Esophagus squamous epithelium (tissue), 5 donors: ENCODE measurements at places on chromosomes 16 and 17.

- no peak for DNase-seq
Observed at GRCh38 chr16:8614435-8615029, 7.0 kb upstream of the METTL22 start.

DNA sequence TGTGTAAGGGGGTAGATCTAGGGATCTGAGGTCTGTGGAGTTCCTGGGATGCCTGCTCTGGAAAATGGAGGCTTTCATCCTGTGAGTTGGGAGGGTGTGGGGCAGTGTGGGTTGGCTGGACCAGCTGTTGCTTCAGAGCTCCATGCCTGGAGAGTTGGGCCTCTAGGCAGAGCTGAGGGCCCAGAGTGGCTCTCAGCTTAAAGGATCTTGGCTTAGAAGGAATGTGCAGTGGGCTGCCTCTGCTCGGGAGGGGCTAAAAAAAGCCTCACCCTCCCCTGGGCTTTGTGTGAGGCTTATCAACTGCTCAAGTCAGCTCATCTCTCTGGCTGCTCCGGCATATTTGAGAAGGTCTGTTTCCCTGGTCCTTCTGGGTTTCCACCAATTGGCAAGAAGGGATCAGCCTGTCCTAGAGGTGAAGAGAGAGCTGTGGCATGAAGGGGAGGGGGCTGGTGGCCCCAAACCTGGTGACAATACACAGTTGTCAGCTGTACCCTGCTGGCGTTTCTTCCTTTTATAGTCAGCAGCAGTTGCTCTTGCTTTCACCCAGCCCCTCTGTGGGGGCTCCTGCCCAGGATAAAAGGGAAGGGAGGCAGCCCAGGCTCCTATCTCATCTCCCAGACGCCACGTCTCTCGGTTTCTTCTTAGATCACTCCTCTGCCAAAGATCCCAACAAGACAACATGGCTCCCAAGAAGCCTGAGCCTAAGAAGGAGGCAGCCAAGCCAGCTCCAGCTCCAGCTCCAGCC lies at the start of gene MYL4:
Gene MYL4 (plus strand): TSS at position 605 of the 745 bp plus-strand sequence. CDS start 75 bp downstream, at position 680.
- DNase-seq = no peak

DNA sequence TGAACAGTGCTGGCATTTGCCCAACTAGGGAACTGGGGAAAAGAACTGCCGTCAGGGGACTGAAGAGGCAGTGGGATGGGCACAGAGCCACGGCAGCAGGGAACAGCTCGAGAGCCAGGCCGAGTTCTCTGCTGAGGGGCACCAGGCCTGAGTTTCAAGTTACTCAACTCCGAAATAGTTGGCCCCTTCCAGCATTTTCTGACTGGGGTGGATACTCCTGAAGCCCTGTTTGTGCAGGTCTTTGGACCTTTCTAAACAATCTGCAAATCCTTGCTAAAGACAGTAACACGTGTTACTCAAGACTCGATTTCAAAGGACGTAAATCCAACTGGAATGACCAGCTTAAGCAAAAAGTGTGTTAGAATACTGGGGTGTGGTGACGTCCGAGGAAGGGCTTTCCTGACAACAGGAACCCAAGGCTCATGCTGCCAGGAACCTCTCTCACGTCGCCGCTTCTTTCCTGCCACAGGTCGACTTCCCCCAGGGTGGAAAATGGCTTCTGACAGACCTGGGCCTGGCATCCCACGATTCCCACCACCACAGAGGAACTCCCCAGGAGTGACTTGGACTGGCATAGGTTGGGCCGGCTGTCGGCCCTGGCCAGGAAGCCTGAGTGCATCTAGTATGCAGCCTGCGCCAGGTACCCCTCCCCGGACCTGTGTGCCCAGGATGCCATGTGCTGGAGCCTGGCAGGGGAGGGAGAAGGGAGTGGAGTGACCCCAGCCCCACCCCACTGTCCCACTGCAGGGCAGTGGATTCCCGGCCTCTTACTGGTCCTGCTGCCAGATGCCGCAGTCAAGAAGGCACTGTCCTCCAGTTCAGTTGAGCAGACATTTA lies 71.9 kb downstream of the N4BP1 start:
- no peak for DNase-seq

- DNase-seq = no peak
Observed at GRCh38 chr17:51064061-51064735, 56.5 kb downstream of the SPAG9 start.

DNA sequence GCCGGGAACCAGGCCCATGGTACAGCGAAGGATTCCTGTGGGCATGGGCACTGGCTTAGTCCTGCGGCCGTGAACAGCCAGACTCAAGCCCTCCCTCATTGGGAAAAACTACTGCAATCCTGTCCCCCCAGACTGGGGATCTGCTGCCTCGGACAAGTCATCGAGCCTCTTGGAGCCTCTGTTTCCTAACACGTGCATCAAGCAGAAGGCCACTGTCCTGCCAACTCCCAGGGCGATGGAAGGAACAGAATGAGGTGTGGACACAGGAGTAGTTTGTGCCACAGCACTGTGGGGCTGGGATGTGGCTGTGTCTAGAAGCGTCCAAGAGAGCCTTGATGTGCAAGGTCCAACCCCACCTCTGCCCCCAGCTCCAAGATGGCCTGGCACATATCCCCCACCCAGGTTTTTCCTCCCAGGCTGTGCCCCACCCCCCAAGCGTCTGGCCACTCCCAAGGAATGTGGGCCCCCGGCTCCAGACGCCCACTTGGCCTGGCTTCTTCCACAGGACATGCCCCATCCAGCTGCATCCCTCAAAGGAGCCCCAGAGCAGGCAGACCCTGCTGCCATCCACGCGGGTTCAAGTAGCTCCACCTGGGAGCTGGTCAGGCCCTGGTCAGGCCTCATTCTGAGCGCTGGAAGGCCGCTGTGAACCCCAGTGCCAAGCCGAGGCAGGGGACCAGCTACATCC lies 3.4 kb downstream of the CAMKK1 start:
- DNase-seq = no peak
